ENCODE measurements at places on chromosomes 2 and 18.

DNA sequence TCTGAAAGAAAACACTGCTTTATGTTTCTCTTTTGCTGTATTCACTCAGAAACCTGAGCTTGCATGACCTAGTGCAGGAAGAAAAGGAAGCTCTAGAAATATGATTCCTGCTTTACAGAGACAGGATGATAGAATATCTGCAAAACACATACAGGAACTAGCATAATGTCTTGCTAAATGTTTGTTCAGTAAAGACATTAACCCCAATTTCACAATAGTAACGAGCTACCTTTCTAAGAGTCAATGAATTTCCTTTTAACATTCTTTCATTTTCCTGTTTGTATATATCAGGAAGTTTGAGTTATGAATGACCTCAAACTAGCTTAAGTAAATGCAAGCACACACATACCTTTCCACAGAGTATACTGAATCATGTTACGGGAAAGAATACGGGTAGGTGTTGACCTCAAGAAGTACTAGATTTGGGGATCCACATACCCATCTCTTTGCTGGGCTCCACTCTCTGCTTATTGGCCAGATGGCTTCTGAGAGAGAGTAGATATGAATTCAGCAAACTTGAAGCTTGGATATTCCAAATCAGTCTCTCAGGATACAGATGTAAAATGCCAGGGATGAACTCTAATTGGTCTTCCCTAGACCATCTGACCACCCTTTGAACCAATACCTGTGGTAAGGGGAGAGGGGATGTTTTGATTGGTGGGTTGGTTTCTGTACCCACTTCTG, 18.2 kb upstream of the ACSL3 start:
- peak; percentile 41 for DNase-seq

DNA sequence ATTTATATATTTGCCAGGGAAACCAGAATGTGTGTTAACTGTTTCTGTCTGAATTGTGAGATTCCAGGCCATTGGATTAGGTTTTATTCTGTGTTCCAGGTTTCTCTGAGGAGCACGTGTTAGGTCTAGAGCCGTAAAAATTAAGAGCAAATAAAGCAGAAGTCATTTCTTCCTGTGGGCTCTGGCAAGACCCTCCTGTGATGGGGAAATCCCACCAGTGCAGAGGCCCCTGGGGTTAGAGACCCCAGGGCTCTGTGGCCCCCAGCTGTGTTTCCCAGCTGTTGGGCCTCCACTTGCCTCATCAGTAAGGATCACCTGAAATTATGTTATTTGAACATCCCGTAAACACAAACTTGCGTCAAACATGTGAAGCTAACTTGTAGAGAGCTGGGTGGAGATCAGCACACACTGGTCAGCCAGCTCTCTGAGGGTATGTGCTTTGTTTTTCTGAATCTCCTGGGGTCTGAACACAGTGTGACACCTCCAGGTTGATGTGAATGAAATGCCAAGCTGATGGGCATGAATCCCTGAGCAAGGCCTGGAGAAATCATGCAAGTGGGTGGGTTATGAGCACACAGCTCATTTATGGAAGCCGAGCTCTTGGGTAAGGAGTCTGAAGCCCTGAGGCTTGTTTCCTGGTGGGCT, 50.3 kb downstream of the HK2 start:
- DNase-seq, result no peak

GRCh38 chr2:213162516-213163118, 11.2 kb upstream of the IKZF2 start:
- peak; percentile 33 for DNase-seq

DNA sequence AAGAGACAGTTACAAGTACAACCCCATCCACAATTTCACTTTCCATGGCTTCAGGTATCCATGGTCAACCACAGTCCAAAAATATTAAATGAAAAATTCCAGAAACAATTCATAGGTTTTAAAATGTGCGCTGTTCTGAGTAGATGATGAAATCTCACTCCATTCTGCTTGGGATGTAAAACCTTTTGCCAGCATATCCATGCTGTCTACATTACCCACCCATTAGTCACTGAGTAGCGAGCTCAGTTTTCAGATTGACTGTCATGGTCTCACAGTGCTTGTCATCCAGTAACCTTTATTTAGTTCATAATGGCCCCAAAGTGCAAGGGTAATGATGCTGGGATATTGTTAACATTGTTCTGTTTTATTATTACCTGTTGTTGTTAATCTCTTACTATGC, 40.5 kb downstream of the SMAD4 start:
- DNase-seq, result peak; percentile 90

- DNase-seq, result no peak
Measured at GRCh38 chr2:213544940-213545339, 260.7 kb downstream of the SPAG16 start.

- peak; percentile 74 for DNase-seq
Measured at GRCh38 chr2:80073134-80073561, 231.4 kb downstream of the LRRTM1 start.

DNA sequence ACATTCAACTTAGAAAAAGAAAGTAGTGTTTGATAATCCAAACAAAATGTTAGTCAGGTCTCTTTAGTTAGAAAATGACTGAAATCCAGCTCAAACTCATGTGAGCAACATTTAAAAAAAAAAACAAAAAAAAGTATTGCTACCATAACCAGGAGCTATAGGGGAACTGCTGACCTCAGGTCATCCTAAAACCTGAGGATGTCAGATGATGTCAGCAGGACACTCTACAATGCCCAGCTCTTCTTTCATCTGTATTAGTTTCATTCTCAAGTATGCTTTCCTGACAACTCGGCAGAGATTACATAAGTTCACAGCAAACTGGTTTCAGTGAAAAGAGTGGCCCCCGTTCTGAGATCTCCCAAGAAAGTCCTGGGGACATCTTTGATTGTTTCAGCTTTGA, 4.2 kb upstream of the ESCO1 start:
- no peak for DNase-seq

GRCh38 chr2:37907501-37908225, 17.4 kb upstream of the RMDN2 start:
- no peak for DNase-seq

- no peak for DNase-seq
Measured at GRCh38 chr2:43328133-43328532, 101.7 kb upstream of the ZFP36L2 start.

- DNase-seq, result peak; percentile 58
Measured at GRCh38 chr2:3377279-3377611, 373 bp downstream of the EIPR1 start.

DNA sequence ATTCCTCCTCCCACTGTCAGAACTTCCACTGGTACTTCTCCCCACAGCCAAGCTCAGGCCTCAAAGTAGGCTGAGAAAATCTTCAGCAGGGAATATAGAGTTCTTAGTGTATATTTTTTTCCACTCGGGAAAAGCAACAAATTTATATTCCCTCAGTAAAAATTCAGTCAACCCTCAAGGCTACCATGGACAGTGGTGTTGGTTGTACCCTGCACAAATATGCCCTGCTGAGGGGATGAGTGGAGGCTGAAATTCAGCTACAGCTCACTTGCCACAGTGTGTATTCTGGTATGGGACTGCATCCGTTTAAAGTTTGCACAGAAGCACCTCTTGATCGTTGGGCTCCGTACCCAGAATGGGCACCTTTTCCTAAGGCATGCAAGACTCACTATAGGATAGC, 90.8 kb upstream of the LGALSL start:
- DNase-seq, result no peak

DNA sequence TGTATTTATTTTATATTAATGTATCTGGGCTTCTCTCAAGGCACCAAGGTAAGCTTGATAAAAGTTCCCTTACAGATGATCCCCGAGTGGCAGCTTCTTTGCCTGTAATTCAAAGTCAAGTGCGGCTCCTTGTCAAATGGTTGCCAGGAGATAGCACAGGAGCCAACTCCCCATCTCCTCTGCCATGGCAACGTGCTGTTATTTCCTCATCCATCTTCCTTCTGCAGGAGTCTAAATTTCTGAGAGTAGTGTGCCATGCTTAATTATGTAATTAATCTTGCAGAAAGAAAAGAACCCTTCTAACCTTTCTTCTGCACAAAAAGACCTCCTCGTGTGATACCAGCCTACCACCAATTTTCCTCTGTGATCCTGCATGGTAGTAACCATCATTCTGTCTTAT, 46.2 kb upstream of the ACMSD start:
- DNase-seq, result no peak

DNA sequence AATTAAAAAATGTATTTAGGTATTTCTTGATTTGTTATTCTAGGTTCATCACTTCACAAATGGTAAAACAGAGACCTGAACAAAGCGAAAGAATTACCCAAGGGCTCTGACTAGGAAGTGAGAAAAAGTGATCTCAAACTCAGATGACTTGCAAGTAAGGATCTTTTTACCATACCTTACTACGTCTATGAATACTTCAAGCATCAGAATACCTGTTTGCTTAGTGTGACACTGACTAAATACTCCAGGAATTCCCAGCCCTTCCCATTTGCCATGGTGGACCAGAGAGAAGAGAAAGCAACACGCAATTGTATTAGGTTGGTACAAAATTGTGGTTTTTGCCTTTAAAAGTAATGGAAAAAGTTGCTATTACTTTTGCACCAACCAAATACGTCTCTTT, 35.8 kb upstream of the FIGN start:
- DNase-seq, result no peak

- peak; percentile 56 for DNase-seq
Measured at GRCh38 chr2:118614841-118615271, 232.6 kb downstream of the EN1 start.

GRCh38 chr18:44626236-44626635, 54.5 kb upstream of the SETBP1 start:
- no peak for DNase-seq

GRCh38 chr2:104340162-104340561, 513.8 kb upstream of the POU3F3 start:
- no peak for DNase-seq

DNA sequence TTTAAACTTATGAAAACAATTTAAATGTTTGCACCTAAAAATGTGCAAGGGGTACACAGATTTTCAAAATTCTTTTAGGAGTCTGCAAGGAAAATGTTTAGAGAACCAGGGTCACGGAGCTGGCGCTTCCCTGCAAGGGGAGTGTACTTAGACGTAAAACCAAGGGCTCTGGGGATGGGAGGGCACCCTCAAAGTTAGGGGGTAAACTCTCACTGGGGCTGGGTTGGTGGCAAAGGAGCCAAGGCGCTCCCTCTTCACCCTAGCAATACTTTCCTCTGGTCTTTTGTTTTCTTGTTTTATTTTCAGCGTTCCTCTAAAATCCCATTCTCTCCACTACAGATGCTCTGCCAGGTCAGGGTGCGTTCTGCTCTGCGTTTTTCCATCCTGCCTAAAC, 20.0 kb downstream of the TMEM247 start:
- DNase-seq, result no peak

GRCh38 chr18:58254873-58255511, 211.0 kb downstream of the NEDD4L start:
- no peak for DNase-seq

GRCh38 chr2:177582000-177582399, 189.4 kb downstream of the AGPS start:
- DNase-seq, result no peak

GRCh38 chr2:200021449-200022114, 66.2 kb downstream of the MAIP1 start:
- DNase-seq, result no peak

GRCh38 chr2:99571021-99571420, 81.2 kb upstream of the REV1 start:
- DNase-seq, result no peak

GRCh38 chr2:105446501-105446900, 47.6 kb upstream of the FHL2 start:
- DNase-seq, result no peak

DNA sequence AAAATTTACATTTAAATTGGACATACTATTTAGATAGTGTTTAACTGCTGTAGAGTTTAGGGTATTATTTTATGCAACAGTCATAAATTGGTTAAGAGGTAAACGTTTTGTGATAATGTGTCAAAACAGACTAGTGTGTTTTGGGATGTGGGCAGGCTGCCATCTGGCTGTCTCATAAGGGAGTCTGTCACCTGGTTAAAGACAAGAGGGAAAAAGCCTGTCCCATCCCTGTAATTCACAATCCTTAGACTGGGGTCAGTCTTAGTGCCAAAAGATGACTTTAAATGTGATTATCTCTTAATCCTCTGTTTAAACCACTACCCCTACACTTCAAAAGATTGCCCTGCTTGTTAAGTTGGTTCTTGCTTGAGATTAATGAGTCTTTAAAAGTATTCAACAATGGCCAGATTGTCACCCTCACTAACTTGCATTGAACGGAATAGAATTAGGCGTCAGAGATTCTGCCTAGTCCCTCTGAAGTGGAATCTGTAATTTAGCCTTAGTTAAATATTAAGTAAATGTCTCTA, 59.2 kb downstream of the SGPP2 start:
- no peak for DNase-seq

DNA sequence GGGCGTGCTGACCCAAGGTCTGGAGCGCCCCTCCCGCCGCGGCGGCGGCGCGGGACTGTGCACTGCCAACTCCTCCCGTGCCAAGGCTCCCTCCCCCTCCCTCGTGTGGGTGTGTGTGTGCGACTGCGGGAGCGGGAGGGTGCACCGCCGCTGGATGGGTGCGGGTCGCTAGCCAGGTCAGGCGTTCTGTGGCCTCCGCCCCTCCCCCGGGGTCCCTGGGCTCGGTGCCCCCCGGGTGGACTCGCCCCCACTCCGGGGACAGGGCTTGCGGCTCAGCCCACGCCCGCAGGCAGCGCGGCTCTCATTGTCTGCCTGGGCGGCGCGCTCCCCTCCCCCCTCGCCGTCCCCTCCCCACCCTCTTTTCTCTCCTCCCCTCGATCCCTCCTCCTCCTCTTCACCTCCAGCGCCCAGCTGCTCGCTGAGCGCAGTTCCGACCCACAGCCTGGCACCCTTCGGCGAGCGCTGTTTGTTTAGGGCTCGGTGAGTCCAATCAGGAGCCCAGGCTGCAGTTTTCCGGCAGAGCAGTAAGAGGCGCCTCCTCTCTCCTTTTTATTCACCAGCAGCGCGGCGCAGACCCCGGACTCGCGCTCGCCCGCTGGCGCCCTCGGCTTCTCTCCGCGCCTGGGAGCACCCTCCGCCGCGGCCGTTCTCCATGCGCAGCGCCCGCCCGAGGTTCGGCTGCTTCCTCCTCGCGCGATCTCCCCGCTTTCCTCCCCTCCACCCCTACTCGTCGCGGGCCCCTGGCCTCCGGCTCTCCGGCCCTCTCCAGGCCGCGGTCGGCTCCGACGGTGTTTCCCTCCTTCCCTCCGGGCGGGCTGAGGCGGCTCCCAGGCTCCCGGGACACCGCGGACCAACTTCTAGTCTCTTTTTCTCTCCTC, at the start of gene GATA6:
Gene GATA6 (plus strand): TSS at position 579 of the 878 bp plus-strand sequence. CDS start 1,556 bp downstream, outside the sequence.
- DNase-seq, result peak; percentile 81

- no peak for DNase-seq
Measured at GRCh38 chr2:20092226-20092900, 40.9 kb upstream of the LAPTM4A start.

GRCh38 chr2:105181282-105181681, 60.3 kb upstream of the GPR45 start:
- no peak for DNase-seq

- no peak for DNase-seq
Measured at GRCh38 chr18:9941660-9942059, 27.8 kb downstream of the VAPA start.

GRCh38 chr2:949384-950079, 1.1 kb upstream of the SNTG2 start:
- no peak for DNase-seq

- peak; percentile 54 for DNase-seq
Measured at GRCh38 chr2:234964631-234965461, 13.0 kb downstream of the SH3BP4 start.

GRCh38 chr18:77168811-77169311, 36.3 kb upstream of the MBP start:
- DNase-seq, result no peak

Data from fibroblast of mammary gland (primary cell).